ENCODE measurements at places on chromosomes 7 and 10. TPM values are rescaled to one million over a fixed set of nuclear protein-coding genes. Genes with fewer than 3 reads are reported as not detected.

- DNase-seq, result no peak
Measured at GRCh38 chr7:150999497-151000230, 8.8 kb downstream of the NOS3 start.

GRCh38 chr7:33581236-33581635 is 324.1 kb upstream of the BMPER start:
- DNase-seq, result no peak

GRCh38 chr10:95840121-95840520 is 67.7 kb upstream of the CC2D2B start:
- DNase-seq, result no peak

GRCh38 chr7:27739301-27739908 is 557 bp upstream of the TAX1BP1 start:
- DNase-seq, result peak; percentile 19

- no peak for DNase-seq
Measured at GRCh38 chr10:99595770-99596465, 24.3 kb downstream of the SLC25A28 start.

GRCh38 chr7:134669845-134670373 is 23.3 kb downstream of the BPGM start:
- peak; percentile 80 for DNase-seq

GRCh38 chr7:75993689-75994387 is 557 bp downstream of the TMEM120A start:
- DNase-seq, result peak; percentile 38

DNA sequence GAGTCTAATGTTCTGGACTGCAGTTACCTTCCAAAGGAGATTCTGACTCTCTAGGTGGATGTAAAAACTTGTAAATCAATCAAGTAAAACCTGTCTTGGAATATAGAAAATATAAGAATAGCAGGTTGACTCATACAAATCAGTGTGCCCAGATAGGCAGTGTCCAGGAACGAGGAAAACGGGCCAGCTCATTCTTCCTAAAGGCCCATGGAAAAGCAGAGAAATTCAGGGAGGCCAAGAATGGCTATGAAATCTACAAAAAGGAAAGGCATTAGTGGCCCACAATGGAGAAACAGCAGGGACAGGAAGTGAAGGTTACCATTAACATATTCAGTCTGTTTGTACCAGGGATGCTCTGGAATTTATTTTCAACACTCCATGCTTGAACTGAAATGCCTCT is 14.9 kb downstream of the GLI3 start:
- DNase-seq, result no peak

- DNase-seq, result no peak
Measured at GRCh38 chr7:30915751-30916150, 4.1 kb downstream of the AQP1 start.

DNA sequence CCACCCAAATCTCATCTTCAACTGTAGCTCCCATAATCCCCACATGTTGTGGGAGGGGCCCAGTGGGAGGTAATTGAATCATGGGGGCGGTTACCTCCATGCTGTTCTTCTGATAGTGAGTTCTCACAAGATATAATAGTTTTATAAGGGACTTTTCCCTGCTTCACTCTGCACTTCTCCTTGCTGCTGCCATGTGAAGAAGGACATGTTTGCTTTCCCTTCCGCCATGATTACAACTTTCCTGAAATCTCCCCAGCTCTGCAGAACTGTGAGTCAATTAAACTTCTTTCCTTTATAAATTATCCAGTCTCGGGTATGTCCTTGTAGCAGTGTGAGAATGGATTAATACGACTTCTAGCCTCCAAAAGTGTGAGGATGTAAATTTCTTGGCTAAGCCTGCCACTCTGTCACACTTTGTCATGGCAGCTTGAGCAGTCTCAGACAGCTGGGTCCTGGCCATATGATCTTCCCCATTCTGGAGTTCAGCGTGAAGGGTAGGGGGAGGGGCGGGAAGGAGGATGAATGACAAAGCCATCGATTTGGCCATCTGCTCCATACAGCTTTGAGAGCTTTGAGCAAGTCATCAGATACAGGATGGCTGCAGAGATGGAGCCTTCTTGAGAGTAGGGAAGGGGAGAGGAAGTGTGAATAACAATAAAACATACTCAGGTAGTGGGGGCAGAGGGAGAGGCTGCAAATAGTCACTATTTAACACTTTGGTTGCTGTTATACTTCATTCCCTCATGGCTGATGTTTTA is 19.1 kb upstream of the INPP5F start:
- DNase-seq, result no peak

DNA sequence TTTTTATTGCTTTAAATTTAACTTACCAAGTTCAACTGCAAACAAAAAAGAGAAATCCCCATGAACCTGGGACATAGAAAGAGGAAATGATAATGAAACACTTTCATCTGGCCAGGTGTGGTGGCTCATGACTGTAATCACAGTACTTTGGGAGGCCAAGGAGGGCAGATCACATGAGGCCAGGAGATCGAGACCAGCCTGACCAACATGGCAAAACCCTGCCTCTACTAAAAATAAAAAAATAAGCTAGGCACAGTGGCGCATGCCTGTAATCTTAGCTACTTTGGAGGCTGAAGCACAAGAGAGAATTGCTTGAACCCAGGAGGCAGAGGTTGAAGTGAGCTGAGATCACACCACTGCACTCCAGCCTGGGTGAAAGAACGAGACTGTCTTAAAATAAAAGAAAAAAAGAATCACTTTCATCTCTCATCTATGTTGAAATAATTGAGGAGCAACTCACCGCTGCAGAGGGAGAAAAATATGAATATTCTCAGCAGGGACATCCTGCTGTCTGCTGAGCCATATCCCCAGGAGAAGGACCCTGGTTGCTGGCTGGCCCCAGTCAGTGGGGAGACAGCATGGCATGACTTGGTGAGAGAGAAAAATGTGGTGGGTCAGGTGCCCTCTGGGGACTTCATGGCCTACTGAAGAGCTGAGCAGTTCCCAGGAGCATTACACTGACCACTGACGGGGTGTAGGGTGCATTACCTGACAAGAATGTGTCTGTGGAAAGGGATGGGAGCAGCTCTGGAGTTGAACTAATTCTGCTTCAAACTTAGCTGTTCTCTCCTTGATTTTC is 22.8 kb upstream of the TARP start:
- no peak for DNase-seq

GRCh38 chr7:8384901-8385300 is 48.5 kb upstream of the NXPH1 start:
- DNase-seq, result no peak

- no peak for DNase-seq
Measured at GRCh38 chr10:11397077-11397965, 214.1 kb downstream of the USP6NL start.

- DNase-seq, result no peak
Measured at GRCh38 chr10:80410578-80411145, 2.3 kb downstream of the PRXL2A start.

GRCh38 chr10:73893426-73893825 is 17.5 kb upstream of the PLAU start:
- DNase-seq, result no peak

The FAM25C gene
- total RNA-seq, result not detected

The LMOD2 gene
- total RNA-seq, result not detected

The SUN3 gene
- not detected for total RNA-seq

The MMP21 gene
- not detected for total RNA-seq

The OPN4 gene
- not detected for total RNA-seq

The CALCR gene
- total RNA-seq, result not detected

The LRRC61 gene
- total RNA-seq, result 46.6 TPM

The MMD2 gene
- not detected for total RNA-seq

The CPA4 gene
- not detected for total RNA-seq

The NANOS1 gene
- total RNA-seq, result 0.27 TPM
